ENCODE measurements at places on chromosomes 5 and 9.

DNA sequence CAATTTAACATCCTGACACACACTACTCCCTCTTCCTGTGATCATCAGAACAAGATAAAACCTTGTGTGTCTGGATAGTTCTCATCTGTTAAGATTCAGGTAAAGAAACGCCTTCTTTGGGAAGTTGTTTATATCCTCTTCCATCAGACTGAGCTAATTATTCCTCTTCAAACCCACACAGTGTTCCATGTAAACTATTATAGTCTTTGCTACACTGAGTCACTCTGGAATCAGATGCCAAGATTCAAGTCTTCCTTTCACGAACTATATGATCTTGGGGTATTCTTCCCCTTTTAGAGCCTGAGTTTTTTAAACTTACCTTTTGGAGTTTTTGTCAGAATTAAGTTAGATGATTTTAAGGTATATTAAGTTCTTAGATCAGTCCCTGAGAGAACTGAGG, 2.0 kb downstream of the OR1J1 start:
- DNase-seq: no peak

- no peak for DNase-seq
Observed at GRCh38 chr9:96596601-96597111, 23.0 kb downstream of the CDC14B start.

GRCh38 chr5:117082977-117083376, 508.4 kb upstream of the SEMA6A start:
- no peak for DNase-seq

DNA sequence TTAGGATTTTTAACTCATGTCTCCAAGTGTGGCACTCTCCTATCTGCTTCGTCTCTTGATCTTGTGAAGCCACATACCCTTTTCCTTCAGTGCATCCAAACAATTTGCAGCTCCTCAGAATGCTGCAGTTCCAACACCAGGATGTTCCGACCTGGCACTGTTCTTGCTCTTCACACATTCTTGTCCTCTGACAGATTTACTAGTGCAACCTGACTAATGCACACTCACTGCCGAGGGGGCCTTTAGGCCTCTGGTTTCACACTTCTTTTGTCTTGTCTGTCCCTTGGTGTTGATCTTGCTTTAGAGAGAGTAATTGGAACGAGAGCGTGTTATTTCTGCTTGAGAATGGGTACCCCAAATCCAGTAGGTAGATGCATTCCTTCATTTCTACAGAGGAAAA, 15.0 kb downstream of the ARHGAP26 start:
- no peak for DNase-seq

DNA sequence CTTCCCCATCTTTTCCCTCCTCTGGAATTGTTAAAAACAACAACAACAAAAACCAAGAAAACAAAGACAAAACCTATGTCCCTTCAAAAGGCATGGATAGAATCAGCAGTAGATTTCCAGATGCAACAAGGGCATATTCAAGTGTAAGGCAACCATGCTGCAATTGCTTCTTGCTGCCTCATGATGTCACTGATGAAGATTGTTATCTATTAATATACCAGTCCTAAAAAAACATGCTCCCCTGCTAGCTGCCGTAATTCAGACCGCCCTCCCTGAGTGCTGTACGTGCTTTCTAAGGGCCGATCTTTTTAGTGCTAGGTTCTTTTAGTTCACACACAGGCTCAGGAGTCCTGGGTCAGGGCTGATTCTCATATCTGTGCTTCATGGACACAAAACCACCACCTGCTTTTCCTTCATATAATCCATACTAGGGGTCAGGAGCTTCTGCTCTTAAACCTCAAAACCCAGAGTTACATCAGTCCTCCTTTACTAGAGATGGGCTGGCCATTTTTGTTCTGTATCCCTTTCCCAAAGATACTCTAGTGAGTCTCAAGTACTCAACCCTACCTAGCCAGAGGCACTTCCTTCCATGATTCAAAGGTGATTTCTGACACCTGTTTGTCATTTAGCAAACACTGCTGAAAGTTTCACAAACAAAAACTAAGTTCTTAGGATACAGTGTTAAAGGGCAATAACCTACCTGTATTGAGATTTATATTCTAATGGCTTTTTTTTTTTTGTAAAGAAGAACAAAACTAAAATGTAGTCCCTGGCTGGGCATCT, 82.1 kb downstream of the GIN1 start:
- DNase-seq: no peak

DNA sequence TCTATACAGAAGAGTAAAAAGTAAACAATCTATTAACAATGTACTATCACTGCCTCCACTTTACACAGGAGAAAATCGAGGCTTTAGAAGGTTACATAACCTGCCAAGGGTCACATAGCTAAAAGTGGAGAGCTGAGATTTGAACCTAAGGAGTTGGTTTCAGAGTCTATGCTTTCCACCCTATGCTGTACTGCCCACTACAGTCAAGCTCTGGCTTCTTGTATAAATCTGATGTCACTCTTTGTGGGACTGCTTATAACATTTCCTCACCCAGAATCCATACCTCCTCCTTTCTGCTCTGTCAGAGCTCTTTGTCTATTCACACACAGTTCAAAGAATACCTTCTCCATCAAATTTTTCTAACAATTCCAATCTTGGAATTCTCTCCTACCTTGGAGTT, 503.1 kb downstream of the RAB3C start:
- DNase-seq: no peak

DNA sequence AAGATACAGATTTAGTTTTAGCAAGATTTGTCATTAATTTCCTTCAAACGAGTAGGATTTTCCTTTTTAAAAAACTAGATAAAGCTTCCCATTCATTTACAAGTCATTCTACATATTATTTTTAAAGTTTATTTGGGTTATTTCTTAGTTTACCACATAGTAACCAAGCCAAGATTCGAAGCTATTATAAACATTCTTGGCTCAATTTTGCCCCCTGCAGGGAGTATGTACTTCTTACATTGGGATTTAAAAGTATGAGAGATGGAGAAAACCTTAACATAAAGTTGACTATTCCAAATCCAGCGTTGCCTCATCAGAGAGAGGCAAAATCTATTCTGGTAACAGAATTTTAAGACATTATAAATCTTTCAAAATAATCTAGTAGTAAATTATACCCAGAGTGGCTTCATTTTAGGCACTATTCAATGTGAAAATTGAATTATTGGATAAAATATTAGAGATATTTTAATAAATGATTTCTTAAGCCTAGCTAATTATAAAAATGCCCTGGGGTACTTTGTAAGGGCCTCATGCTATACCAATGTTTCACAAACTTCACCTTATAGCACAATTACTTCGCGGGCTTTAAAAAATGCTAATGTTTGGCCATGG, 39.1 kb downstream of the FBN2 start:
- DNase-seq: no peak

DNA sequence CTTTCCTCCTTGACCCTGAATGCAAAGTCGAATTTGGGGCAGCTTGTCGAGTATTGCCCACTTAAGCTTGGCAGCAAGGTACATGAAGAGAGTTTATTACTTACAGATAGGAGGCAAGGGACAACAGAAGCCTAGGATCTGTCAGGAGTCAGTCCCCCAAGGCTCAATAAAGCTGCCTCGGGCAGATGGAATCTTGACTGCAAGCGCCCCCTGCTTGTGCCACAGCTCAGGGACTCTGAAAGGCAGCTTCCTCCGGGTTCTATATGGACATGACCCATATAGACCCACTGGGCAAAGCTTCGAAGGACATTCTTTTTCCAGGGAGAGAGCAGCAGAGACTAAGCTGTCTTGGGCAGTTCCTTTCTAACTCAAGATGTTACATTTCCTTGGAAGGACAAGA, 971.5 kb downstream of the EFNA5 start:
- DNase-seq: no peak

DNA sequence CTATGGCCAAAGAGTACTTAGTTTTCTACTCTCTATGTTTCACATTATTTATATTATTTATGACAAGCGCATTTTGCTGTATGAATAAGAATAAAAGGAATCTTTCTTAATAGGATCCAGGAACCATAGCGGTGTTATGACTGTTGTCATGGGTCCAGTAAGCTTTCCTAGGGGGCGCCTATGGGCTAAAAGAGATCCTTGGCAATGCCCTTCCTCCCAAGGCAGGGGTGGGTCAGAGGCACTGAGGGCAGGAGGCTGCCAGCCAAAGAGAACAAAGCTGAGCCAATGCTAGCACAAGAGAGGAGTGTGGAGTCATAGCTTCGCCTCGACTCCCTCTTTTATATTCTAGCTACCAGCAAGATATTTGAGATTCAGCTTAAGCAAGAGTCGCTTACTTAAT, 98.4 kb upstream of the GNAQ start:
- DNase-seq: no peak

- DNase-seq: no peak
Observed at GRCh38 chr9:96073531-96074480, 198.3 kb downstream of the ERCC6L2 start.
